GM06990 (cell line): ENCODE measurements at places on chromosomes 16 and 17.

GRCh38 chr16:28183930-28184329 is 27.8 kb downstream of the XPO6 start:
- no peak for DNase-seq

DNA sequence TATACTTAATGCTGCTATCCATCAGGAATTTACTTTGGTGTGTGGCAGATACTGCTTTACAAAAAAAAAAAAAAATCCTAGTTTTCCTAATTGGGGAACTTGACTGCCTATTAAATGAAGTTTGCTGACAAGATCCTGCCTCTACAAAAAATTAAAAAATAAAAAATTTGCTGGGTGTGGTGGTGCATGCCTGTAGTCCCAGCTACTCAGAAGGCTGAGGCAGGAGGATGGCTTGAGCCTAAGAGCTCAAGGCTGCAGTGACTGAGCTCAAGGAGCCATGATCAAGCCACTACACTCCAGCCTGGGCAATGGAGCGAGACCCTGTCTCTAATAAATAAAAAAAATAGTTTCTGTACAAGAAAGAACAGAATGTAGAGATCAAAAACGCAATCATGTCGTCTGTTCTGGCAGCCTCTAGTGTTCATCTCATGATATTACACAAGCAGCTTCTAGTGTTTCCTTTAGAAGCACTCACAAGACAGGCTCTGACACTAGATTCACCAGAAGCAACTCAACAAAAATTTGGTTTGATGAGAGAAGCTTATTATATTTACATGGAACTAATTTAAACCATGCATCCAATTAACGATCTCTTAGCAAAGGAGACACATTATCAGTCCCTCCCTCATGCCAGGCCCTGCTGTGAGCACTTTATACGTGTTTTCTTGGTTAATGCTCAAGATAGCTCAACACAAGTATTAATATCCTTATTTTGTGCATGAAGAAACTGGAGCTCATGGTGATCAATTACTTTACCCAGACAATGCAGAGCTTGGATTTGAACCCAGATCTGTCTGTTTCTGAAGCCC is 6.8 kb upstream of the KRTAP17-1 start:
- DNase-seq, result no peak

DNA sequence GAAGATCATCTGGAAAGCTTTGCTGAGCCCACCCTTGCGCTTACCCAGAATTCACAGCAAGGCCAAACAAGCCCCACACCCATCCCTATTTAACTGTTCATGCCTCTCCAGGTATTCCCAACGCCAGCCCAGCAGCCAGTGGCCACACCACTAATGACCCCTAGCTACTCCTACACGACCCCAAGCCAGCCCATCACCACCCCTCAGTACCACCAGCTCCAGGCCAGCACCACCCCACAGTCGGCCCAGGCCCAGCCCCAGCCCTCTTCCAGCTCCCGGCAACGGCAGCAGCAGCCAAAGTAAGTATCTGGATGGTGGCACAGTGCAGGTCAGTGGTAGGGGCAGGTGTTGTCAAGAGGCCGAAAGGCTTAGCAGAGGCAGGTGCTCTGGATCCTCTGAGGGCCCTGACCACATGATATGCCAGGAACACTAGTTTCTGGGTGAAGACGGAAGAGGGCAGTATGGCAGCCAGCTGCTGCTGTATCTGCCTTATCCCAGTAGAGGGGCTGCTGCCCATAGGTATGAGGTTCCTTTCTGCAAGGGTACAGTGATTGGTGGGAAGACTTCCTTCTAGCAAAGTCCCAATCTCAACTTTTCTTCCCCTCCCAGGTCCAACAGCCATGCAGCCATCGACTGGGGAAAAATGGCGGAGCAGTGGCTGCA is 10.7 kb downstream of the PROCA1 start:
- DNase-seq, result no peak

DNA sequence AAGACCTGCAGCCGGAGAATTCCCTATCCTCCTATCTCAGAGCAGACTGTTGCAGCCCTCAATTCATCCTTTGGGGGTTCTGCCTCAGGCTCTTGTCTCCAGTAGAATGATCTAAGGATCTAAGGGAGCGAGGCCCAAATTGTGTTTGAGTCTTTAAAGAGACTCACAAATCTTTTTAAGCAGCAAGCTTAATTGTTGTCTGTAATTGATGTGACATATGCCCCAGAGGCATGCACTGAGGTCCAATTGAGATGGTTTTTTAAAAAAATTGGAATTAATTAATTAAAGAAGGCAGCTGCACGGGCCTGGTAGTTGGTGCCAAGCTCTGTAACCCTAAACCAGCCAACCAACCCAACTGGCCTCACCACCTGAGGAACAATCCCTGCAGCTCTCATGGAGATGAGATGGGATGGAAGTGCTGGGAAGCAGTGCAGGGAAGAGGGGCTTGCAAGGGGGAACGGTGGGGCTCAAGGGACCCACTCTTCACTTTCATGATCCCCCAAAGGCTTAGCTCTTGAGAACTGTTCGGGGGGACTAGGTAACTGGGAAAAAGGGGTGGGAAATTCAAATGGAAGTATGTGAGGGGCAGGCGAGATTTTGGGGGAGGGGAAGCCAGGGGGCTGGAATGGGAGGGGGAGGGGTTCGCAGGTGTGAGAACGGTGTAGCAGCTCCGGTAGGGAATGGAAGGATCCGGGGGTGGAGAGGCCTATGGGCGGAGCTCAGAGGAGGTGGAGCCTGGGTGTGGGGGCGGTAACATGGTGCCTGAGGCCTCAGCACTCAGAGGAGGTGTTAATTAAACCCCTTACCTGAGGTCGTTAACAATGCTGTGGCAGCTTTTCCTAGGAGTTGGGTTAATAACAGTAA is 9.2 kb upstream of the ZNF652 start:
- DNase-seq, result no peak
